ENCODE measurements at places on chromosomes 1 and 21.
A peak's percentile ranks its signal among the peaks of the same experiment; 100 is the strongest.

- H3K4me1 ChIP-seq, result no peaks in the 10 kb centered on the region
Observed at GRCh38 chr1:214224611-214225354, 56.2 kb upstream of the SMYD2 start.

GRCh38 chr1:210236840-210237409, 4.3 kb downstream of the SERTAD4 start:
- no peak overlapping the region for H3K27ac ChIP-seq
- peaks cover 32% of the 10 kb centered on the region for H3K27me3 ChIP-seq
- no peaks in the 10 kb centered on the region for H3K36me3 ChIP-seq
- peaks cover 29% of the 10 kb centered on the region for H3K4me1 ChIP-seq
- H3K4me3 ChIP-seq, result no peak overlapping the region
- DNase-seq, result no peak

DNA sequence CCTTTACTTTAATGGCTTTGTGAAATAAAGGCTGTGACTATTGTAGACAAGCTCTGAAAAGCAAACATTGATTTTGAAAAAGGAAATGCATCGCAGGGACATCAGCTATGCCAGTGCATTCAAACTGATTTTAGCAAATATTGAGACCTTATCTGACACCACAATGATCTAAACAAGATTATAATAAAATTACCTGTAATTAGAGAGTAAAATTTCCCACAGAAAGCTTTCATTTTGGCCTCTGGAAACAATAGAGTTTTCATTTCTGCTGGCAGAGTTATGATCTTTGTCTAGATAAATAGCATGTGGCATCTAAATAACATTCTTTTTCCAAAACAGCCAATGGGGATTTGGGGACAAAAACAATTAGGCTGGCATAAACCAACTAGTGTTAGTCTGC, 650.4 kb upstream of the PRMT6 start:
- no peaks in the 10 kb centered on the region for H3K27me3 ChIP-seq
- H3K27ac ChIP-seq, result no peak overlapping the region
- no peak for DNase-seq
- no peak overlapping the region for H3K4me3 ChIP-seq
- no peaks in the 10 kb centered on the region for H3K36me3 ChIP-seq
- no peaks in the 10 kb centered on the region for H3K4me1 ChIP-seq

GRCh38 chr1:156086256-156086662, 4.0 kb upstream of the MEX3A start:
- no peak for DNase-seq
- H3K27me3 ChIP-seq, result no peaks in the 10 kb centered on the region
- H3K4me3 ChIP-seq, result no peak overlapping the region
- no peaks in the 10 kb centered on the region for H3K36me3 ChIP-seq
- H3K4me1 ChIP-seq, result peaks cover 14% of the 10 kb centered on the region

DNA sequence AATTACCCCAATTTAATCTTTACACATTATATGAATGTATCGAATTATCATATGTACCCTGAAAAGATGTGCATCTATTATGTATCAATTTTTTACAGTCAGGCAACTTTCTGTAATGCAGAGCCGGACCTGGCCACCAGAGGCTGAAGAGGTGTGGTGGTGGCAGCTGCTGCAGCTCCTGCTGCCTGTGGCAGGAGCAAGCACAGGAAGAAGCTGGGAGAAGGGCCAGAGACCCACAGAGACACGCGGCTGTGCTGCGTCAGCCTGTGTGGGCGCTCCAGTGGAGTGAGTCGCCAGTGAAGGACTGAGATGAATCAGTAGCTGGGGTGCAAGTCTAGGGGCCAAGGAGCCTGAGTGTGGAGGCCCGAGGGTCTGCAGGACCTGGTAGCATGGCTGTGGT, 74.3 kb upstream of the COG2 start:
- H3K27ac ChIP-seq, result no peak overlapping the region
- H3K36me3 ChIP-seq, result no peaks in the 10 kb centered on the region
- peak; percentile 13 for DNase-seq
- no peaks in the 10 kb centered on the region for H3K4me1 ChIP-seq
- no peak overlapping the region for H3K4me3 ChIP-seq

GRCh38 chr1:41108696-41109275, 87.3 kb upstream of the SLFNL1 start:
- H3K36me3 ChIP-seq, result no peaks in the 10 kb centered on the region
- no peaks in the 10 kb centered on the region for H3K27me3 ChIP-seq
- DNase-seq, result no peak
- H3K4me1 ChIP-seq, result peaks cover 27% of the 10 kb centered on the region
- H3K27ac ChIP-seq, result peak overlapping the region; percentile 62
- H3K4me3 ChIP-seq, result no peak overlapping the region

DNA sequence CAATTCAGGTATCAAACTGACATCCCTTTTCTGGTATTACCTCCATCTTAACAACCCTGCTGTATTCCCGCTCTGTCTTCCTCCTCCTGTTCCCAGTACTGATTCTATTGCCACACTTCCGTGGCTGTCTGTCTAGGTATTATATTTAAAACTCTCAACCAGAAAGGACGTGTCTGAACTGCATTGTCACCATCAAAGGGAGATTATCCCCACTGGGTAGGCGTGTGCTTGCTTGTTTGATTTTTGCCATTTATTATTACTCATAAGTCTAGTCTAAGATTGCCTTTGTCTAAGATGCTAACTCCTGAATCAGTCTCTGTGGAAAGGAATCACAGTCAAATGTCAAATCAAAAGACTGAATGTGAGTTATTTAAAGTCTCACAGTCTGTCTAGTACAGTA, 650.1 kb downstream of the KCNT2 start:
- no peak overlapping the region for H3K27ac ChIP-seq
- H3K36me3 ChIP-seq, result no peaks in the 10 kb centered on the region
- H3K27me3 ChIP-seq, result no peaks in the 10 kb centered on the region
- DNase-seq, result no peak
- no peak overlapping the region for H3K4me3 ChIP-seq

DNA sequence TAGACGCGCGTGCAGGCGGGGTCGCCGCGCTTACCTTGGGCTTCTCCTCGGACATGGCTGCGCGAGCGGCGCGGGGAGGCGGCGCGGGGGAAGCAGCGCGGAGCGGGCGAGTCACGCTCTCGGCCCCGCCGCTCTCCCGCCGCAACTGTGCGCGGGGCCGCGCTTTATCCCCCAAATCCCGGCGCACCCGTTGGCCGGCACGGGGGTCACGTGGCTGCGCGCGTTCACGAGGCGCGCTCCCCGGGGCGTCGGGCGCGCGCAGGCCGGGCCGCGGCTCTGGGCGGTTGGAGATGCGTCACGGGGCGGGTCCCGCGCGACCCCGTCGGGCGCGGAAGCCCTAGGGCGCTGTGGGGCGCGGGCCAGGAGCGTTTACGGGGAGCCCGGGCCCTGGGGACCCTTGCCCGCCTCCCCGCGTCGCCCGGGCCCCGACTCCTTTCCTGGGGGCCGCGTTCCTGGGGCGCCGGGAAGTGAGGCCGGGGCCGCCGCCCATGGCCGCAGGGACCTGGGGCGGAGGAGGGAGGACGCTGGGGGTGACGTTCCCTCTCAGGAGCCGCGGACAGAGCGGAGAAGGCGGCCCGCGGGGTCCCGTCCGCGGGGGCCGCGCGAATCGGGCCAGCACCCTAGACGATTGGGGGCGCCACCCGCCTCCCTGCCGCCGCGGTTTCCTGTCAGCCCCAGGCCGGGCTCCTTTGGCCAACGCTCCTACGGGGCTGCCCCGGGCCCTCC, at the start of gene SUMO3:
SUMO3 (minus strand) TSS at position 149 of the 726 bp plus-strand sequence; CDS start at position 55, 94 bp downstream.
- no peaks in the 10 kb centered on the region for H3K36me3 ChIP-seq
- peaks cover 2% of the 10 kb centered on the region for H3K4me1 ChIP-seq
- H3K27ac ChIP-seq, result peak within 1 kb of the TSS; percentile 84
- peak within 1 kb of the TSS; percentile 61 for H3K4me3 ChIP-seq

GRCh38 chr1:89525169-89525855, 683 bp downstream of the LRRC8B start:
- H3K4me3 ChIP-seq, result peak overlapping the region; percentile 88
- H3K27ac ChIP-seq, result peak overlapping the region; percentile 89
- H3K36me3 ChIP-seq, result no peaks in the 10 kb centered on the region
- H3K4me1 ChIP-seq, result peaks cover 19% of the 10 kb centered on the region

DNA sequence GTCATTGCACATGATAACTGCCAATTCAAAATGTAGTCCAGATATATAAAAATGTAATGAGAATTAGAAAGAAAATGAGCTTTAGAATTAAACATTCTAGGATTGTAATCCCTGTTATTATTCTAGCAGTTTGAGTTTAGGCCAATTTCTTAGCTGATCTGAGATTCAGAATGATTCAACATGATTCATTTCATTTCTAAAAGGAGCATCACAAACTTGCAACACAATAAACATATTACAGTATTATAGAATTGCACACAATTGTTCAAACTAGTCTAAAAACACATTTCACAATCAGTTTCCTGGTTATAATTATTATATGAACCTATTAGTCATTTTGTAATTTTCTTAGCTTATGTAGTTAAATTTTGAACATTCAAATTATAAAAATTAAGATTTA, 43.3 kb upstream of the TSHB start:
- no peaks in the 10 kb centered on the region for H3K27me3 ChIP-seq
- no peaks in the 10 kb centered on the region for H3K4me1 ChIP-seq
- DNase-seq, result no peak
- H3K4me3 ChIP-seq, result no peak overlapping the region
- no peaks in the 10 kb centered on the region for H3K36me3 ChIP-seq

- peaks cover 4% of the 10 kb centered on the region for H3K27me3 ChIP-seq
- no peak overlapping the region for H3K4me3 ChIP-seq
- no peaks in the 10 kb centered on the region for H3K36me3 ChIP-seq
- no peak for DNase-seq
Observed at GRCh38 chr1:111778541-111779051, 22.9 kb downstream of the DDX20 start.

DNA sequence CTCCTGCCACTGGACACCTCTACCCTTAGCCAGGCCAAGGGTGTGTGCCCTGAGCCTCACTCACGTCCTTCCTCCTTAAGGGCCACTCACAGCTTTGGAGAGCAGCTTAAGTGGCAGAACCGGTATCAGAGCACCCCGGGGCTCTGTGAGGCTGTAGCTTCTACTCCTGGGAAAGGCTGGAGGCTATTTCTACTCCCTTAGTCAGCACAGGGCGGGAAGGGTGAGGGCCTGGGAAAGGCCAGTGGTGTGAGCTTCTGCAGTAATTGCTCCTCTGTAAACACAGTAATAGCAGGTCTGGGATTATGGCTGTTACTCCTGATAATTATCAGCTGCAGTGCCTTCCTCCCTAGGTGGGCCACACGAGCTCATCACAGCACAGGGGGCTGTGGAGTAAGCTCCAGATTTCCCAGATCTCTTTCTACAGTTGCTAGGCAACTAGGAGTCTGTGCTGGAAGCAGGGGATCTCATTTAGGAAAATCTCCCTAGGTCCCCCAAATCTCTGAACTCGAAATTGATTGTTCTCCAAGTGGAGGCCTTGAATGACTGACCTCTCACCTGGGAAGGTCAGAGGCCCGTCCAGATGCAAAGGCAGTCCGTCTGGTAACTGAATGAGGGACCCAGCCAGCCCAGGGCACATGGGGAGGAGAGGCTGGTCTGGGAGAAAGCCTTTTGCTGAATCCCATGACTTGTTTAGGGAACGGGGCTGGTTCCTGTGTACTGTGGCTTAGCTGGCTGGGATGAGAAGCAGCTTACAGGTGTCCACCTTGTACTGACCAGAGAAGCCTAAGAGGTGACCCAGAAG, 29.3 kb downstream of the IER5 start:
- peak; percentile 66 for DNase-seq
- H3K4me3 ChIP-seq, result peak overlapping the region; percentile 14
- H3K27me3 ChIP-seq, result no peaks in the 10 kb centered on the region
- no peaks in the 10 kb centered on the region for H3K36me3 ChIP-seq
- H3K4me1 ChIP-seq, result peaks cover 81% of the 10 kb centered on the region

- no peaks in the 10 kb centered on the region for H3K27me3 ChIP-seq
- no peak overlapping the region for H3K27ac ChIP-seq
- no peaks in the 10 kb centered on the region for H3K36me3 ChIP-seq
- no peaks in the 10 kb centered on the region for H3K4me1 ChIP-seq
- DNase-seq, result no peak
- peak overlapping the region; percentile 55 for H3K4me3 ChIP-seq
Observed at GRCh38 chr1:75615613-75616435, 4.9 kb upstream of the SLC44A5 start.

DNA sequence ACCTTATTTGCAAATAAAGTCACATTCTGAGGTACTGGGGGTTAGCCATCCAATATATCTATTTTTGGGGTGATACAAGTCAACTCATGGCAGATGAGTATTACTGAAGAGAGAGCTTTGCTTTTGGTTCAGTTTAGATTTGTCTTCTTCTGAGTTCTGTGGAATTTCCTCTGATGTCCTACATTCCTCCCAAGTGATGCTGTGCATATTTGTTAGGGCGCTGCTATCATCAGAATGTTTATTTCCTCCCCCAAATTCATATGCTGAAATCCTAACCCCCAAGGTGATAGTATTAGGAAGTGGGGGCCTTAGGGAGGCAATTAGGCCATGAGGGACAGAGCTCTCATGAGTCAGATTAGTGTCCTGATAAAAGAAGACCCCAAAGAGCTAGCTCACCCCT, 96.2 kb upstream of the WLS start:
- no peak overlapping the region for H3K4me3 ChIP-seq
- H3K27me3 ChIP-seq, result no peaks in the 10 kb centered on the region
- H3K27ac ChIP-seq, result no peak overlapping the region
- H3K4me1 ChIP-seq, result peaks cover 19% of the 10 kb centered on the region

- no peak overlapping the region for H3K4me3 ChIP-seq
- no peaks in the 10 kb centered on the region for H3K36me3 ChIP-seq
- no peak overlapping the region for H3K27ac ChIP-seq
- H3K4me1 ChIP-seq, result peaks cover 3% of the 10 kb centered on the region
Observed at GRCh38 chr21:31195334-31196015, 148.6 kb downstream of the TIAM1 start.

GRCh38 chr1:145983960-145984830, 12.2 kb downstream of the TXNIP start:
- peaks cover 29% of the 10 kb centered on the region for H3K4me1 ChIP-seq
- H3K27ac ChIP-seq, result no peak overlapping the region
- DNase-seq, result no peak
- H3K36me3 ChIP-seq, result no peaks in the 10 kb centered on the region

- peaks cover 42% of the 10 kb centered on the region for H3K4me1 ChIP-seq
- H3K27ac ChIP-seq, result peak overlapping the region; percentile 99
- 0 out of 2 replicates have a peak, but pooled peaks cover under 1% of the 10 kb centered on the region for H3K36me3 ChIP-seq
- peak overlapping the region; percentile 71 for H3K4me3 ChIP-seq
Observed at GRCh38 chr1:1777583-1777899, 729 bp downstream of the NADK start.

DNA sequence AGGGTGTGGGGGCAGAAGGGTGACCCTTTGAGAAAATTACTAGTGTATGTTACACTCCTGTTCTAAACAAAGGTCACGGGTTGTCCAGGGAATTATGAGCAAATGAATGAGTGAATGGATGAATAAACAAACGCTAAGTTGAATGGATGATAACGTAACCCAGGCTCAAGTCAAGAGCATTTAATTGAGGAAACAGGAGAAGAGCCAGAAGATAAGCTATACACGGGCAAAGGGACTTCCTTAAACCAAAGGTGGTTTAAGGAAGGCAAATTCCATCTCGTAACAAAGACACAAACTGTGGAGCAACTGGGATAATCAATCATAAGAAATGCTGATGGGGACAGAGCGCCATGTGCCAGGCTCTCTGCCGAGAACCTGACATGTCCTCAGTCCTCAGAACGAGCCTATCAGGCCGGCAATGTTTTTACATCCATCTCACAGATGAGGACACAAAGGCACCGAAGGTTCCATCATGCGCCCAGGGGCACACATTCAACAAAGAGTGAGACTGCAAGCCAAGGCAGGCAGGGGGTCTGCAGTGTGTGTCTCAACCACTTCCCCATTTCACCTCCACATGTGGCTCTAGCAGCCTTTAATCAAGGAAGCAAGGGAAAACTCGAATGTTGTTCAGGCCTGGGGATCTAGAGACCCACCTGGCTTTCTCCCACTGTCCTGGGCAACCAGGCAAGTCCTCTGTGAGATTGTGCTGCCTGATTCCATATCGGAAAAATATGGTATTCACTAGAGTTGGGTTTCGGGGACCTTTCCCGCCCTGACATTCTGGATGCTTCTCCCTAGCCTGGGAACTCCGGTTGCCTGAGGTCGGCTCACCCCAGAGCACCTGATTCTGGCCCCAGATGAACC, 126.8 kb upstream of the EDN2 start:
- H3K27me3 ChIP-seq, result no peaks in the 10 kb centered on the region
- H3K4me3 ChIP-seq, result no peak overlapping the region
- H3K27ac ChIP-seq, result no peak overlapping the region
- no peak for DNase-seq
- no peaks in the 10 kb centered on the region for H3K36me3 ChIP-seq
